Stimulated activated CD8-positive, alpha-beta memory T cell treated with anti-CD3 and anti-CD28 coated beads, Interleukin-7, amount 100 ng/mL, for 48 hours (primary cell): ENCODE measurements at places on chromosomes 4 and X.

DNA sequence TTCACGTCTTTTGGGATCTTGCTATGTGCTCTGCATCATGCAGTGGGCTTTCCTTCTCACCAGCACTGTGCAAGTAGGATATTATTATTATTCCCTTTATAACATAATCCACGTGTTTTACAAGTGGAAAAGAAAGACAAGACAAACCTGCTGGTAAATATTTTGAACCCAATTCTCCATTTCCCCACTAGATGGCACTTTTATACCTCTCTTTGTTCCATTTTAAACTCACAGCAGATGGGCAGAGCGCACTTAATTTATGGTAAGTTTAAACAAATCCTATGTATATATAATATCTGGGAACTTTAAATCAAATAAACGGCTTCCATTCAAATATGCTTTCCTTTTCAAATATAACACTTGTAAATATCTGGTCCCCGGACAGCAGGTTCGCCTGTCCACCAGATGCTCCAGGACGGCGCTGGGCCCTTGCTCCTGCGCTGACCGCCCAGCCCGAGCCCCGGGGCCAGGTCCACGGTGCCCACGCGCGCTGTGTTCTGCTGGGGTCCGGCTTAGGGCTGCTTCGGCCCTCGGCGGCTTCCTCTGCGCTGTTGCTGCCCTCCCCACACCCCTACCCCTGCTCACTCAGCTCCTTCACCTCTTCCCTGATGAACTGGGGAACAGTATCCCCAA lies 31.1 kb downstream of the F11 start:
- DNase-seq: no peak

DNA sequence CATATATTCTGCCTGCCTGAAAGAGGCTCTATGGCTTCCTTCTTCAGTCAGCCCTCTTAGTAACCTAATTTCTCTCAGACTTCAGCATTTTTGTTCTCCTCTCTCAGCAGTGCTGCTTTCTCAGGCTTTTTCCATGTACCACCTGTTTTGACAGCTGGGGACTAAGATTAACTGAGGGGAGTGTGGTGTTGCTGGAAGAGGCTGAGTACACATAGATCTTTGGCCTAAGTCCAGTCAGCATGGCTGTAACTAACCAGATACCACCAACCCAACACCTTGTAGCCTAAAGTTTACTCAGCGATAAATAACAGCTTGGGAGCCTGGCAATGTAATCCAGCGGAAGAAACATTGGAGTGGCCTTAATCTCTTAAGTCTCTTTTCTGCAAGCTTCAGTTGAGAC lies 85.5 kb downstream of the RTL3 start:
- no peak for DNase-seq

DNA sequence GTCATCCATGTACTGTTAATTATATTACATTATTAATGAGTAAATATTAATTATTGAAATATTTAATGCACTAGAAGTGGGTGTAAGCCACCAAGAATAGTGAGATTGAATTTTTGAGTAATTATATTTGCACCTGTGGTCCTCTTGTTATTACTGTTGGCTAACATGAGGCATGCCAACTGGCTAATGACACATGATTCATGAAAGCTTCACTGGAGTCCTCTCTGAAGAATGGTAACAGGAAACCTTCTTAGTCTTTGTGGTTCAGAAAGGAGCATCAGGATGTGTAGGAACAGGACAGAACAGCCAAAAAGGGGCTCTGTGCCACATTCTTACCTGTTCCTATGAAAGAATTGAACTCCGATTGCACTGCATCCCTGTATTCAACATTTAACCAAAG lies 65.2 kb downstream of the SLC4A4 start:
- no peak for DNase-seq

DNA sequence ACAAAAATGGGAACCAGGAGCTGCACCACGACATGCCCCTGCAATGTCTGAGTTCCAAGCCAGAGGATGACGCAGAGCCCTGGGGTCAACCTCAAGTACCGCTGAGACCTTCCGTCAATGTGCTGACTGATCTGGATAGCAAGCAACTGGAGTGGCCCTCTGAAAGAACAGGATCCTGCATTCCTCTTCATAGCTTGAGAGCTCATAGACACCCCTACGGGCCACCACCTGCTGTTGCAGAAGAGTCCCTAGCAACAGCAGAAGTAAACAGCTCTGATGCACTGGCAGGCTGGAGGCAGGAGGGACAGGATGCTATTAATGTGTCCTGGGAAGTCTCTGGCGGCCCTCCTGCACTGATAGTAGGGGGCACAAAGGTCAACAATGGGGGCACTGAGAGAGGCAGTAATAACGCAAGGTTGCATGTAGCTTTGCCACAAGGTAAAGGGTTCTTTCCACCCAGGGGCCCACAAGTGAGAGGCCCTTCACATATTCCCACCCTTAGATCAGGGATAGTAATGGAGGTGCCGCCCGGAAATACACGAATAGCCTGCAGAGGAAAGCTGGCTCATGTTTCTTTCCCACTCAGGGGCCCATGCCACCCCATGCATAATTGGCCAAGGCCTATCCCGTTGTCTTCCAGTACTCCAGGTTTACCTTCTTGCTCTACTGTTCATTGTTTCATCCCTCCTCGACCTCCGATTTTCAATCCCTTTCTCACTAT lies 1.3 kb downstream of the PRR32 start:
- DNase-seq: no peak

DNA sequence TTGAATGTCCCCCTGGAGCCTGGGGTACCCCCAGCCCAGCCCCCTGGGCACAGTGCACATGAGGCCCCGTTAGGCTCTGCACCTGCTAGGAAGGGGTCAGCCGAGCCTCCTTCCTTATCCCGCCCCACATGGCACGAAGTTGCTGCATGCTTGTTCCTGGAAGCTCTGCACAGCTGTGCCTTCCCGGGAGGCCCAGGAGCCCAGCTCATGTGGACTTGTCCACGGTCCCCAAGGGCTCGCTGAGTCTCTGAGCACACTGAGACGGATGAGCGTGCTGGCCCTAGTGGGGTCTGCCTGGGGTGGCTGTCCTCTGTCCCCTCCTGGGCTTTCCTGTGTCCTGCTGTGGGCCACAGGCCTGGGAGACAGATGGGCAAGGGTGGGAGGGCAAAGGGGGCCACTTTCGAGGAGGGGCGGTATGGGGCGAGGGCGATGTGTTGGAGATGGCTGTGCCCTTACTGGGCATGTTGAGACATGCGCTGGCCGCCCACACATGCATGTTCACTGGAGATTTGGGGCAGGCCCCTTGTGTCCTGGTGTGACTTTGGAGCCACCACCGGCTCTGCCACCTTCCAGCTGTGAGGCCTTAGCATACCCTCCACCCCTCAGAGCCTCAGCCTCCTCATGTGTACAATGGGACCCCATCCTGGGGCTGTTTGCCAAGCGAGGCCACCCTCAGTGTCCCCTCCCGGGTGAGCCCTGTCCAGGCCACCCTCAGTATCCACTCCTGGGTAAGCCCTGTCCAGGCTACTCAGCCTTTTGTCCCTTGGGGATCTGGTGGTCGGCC lies 237.6 kb downstream of the AFAP1 start:
- no peak for DNase-seq

GRCh38 chrX:17596061-17596460 lies 141.2 kb upstream of the SCML1 start:
- no peak for DNase-seq

GRCh38 chr4:2482192-2482591 lies 13.3 kb downstream of the RNF4 start:
- no peak for DNase-seq

DNA sequence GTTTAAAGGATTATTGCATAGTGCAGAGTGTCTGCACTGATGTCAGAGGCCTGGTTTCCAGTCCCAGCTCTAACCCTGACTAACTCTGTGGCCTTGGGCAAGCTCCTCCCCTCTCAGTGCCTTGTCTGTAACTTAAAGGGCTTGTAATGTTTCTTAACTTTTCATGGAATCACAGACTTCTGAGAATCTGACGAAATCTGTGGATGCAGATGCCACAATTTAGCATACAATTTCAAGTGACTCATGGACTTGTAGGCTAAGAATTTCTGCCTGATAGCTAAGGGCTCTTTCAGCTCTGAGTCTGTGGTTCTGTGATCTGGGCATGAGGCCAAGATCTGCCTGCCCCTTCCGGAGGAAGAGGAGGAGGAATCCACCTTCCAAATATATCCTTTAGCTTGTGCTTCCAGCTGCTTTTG lies 236.9 kb downstream of the AR start:
- no peak for DNase-seq

DNA sequence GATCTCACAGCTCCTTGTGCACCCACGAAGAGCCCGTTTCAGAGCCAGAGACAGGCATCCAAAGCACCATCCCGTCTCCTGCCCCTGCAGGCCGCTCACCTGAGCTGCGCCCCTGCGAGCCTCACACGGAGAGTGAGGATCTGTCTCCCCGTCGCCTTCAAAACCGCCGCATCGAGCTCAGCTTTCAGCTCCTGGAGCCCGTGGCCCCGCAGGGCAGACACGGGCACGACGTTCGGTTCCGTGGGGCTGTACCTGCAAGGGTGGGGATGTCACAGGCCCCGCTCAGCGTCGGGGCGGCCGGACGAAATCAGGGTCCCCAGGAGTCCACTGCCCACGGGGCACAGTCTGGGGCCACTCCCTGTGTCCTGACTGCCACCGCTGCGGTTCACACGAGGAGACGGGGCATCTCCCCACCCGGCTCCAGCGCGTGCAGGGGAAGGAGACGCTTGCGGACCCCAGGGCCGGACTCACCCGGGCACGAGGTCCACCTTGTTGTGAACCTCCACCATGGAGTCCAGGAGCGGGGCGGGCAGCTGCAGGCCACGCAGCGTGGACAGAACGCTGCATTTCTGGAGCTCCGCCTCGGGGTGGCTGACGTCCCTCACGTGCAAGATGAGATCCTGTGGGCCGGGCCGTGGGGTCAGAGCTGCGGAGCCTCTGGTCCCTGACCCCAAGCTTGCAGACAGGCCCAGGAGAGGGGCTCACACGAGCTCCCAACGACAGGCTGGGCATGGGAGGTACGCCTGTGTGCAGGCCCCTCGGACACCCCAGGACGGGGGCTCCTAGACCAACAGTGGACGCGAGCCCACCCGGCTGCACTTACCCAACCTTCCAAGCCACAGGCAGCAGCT lies 11.1 kb downstream of the GTPBP6 start:
- DNase-seq: no peak

- DNase-seq: no peak
These were observed 30.3 kb upstream of the ADH1C start for GRCh38 chr4:99382745-99383360.

GRCh38 chr4:139794158-139794954 lies 128.7 kb downstream of the MGST2 start:
- DNase-seq: no peak

DNA sequence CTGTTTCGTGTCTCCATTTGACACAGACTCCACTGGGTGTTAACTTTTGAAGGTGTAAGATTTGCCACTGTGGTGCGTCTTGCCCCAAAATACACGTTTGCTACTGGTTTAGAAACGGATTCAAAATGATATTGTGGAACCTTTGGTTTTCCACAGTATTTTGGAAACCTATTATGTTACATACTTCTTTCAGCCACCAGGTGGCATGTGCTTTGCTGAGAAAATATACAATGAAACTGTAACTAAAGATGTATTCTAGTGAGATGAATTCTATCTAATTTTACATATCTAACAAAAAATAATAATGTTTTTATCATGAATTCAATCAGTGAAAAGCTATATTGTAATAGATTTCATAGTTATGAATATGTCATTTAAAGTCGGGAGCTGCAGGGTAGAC lies 28.4 kb upstream of the SLITRK4 start:
- DNase-seq: no peak

- DNase-seq: no peak
These were observed 687 bp upstream of the GRIA2 start for GRCh38 chr4:157219711-157220370.

GRCh38 chrX:46263494-46263893 lies 281.7 kb downstream of the ZNF674 start:
- no peak for DNase-seq

DNA sequence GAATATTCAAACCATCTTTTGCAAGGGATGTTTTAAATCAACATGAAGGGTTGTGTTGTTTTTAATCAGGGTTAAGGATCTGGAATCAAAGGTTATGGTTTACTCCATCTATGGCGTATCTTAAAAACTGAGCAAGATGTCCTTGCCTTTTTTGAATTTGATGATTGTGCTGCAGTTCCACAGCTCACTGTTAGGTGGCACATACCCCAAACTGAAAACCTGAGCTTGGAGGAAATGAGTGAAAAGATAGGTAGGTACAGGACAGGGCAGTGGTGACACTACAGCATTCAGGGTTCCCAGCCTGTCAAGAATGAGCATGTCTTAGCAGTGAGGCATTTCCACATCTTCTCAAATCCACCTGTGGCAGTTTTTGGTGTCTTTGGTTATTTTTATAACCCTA lies 13.1 kb upstream of the EOLA1 start:
- DNase-seq: no peak

DNA sequence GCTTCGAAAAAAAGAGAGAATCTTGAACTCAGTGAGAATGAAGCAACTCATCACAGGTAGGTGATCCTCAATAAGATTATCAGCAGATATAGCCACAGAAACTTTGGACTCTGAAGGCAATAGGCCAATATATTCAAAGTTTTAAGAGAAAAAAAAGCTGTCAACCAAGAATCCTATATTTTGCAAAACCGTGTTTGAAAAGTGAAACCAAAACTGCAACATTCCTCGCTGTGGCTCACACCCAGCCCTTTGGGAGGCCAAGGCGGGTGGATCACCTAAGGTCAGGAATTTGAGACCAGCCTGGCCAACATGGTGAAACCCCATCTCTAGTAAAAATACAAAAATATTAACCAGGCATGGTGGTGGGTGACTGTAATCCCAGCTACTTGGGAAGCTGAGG lies 22.8 kb downstream of the MAD2L1 start:
- DNase-seq: no peak

GRCh38 chrX:154000051-154000450 lies 19.7 kb downstream of the IRAK1 start:
- no peak for DNase-seq

GRCh38 chrX:153772316-153773217 lies 8.3 kb upstream of the SRPK3 start:
- DNase-seq: no peak

GRCh38 chrX:139126493-139126892 lies 404.0 kb upstream of the F9 start:
- DNase-seq: no peak

- peak; percentile 1 for DNase-seq
These were observed 441.7 kb upstream of the RASGEF1B start for GRCh38 chr4:81913427-81913879.

- no peak for DNase-seq
These were observed 69.9 kb upstream of the NRK start for GRCh38 chrX:105752338-105752956.
